SJCRH30 (cell line): ENCODE measurements at places on chromosomes 7 and 10.
A peak's percentile ranks its signal among the peaks of the same experiment; 100 is the strongest.

- no peak for DNase-seq
These were observed 56.4 kb upstream of the INSYN2A start for GRCh38 chr10:127252818-127253217.

GRCh38 chr7:29310625-29311024 is 116.0 kb downstream of the CHN2 start:
- DNase-seq: no peak

DNA sequence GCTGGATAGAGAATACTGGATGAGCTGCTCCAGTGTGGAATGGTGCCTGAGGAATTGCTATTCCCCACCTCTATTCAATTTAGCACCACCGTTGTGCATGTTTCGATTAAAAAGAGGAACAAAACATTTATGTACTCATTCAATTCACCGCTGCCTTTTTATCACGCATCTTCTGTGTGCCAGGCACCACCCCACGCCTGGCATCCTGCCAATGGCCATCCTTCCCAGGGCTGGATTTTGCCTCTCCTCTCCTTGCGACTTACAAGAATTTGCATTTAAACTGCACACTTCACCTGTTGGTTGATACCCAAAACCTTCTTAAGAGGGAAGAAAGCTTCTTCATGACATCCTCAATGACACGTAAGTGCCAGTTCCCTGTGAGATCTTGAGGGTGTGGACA is 110.2 kb upstream of the DPP6 start:
- DNase-seq: no peak

GRCh38 chr10:78299851-78300468 is 266.3 kb downstream of the RPS24 start:
- no peak for DNase-seq

DNA sequence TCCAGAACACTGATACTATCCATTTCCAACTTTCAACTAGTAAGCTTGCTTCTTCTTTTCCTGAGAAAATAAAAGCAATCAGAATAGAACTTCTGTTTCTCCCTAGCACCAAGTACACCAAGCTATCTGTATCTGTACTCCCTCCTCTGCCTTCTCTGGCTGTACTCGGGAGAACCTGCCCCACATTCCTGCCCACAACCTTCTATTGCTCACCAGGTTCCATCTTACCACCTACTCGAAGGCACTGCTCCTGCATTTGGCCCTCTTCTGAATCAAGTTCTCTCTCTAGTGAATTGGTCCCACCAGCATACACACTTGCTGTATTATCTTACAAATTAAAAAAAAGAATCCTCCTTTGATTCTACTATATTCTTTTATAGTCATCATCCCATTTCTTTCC is 169.6 kb upstream of the PTN start:
- DNase-seq: no peak

GRCh38 chr10:22682237-22683139 is 31.9 kb downstream of the PIP4K2A start:
- DNase-seq: no peak

DNA sequence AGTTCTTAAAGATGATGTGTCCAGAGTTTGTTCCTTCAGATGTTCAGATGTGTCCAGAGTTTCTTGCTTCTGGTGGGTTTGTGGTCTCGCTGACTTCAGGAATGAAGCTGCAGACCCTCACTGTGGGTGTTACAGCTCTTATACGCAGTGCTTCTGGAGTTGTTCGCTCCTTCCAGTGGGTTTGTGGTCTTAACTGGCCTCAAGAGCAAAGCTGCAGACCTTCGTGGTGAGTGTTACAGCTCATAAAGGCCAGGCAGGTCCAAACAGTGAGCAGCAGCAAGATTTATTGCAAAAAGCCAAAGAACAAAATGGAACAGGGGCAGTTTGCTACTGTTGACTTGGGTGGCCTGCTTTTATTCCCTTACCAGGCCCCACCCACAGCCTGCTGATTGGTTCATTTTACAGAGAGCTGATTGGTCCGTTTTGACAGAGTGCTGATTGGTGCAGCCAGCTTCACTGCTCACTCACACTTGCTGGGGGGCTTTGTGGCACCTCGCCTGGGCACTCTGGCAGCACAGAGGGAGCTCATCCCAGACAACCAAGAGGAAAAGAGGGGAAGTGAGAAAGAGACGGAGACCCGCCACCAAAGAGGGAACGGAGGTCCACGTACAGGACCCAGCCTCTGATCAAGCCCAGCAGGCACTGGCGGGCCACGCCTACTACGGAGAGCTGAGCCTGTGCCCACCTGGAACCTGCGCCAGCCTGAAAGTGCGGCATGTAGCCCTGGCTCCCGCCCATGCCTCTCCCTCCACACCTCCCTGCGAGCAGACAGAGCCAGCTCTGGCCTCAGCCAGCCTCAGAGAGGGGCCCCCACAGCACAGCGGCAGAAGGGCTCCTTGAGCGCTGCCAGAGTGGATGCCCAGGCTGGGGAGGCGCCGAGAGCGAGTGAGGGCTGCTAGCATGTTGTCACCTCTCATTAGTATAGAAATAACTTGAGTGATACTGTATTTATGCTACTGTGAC is 55.8 kb upstream of the SEMA3C start:
- no peak for DNase-seq

GRCh38 chr7:117012284-117012683 is 59.0 kb downstream of the ST7 start:
- DNase-seq: no peak

DNA sequence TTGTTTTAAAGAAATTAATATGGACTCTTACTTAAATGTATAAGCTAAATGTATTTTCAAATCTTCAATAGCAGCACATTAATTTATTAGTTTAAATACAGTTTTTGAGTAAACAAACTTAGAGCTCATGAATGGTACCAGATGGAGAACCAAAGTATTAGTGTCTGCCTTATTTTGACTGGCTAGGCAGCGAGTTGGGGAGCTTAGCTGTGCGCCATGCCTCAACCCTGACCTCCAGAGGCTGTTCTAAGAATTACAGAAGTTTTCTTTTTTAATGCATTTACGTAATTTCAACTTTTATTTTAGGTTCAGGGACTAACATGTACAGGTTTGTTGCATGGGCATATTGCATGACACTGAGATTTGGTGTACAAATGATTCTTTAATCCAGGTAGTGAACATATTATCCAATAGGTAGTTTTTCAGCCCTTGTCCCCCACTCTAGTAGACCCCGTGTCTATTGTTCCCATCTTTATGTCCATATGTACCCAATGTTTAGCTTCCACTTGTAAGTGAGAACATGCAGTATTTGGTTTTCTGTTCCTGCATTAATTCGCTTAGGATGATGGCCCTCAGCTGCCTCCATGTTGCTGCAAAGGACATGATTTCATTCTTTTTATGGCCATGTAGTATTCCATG is 166.8 kb downstream of the IQUB start:
- DNase-seq: peak; percentile 28

DNA sequence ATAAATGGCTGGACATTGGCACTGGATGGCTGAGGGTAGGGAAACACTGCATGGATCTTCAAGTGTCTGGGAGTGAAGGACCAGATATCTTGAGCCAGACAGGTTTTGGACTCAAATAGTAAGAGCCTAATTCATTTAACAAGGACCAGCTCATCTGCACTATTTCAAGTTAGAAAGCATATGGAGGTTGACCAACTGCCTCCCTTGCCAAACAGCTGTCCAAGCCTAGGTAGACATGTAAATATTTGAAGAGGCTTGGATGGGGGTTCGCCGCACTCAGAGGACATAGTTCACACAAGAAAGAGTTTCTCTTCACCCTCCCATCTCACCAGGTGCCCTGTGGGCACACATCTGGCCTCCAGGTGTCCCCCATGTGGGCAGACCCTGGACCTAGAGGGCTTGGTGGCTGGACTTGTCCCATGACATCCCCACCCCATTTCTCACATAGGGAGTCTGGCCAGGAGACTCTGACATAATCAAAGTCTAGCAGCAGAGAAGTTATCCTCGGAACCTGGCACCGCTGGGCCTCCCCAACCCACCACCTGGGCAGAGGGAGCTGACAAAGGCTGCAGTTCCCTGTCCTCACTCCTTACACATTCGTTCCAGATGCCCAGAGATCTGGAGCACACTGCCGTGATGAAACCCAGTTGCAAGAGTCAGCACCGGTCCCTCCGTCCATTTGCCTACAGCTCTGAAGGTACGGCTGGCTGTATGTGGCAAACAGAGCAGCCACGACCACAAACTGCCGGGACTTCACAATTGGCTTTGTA is 116.9 kb upstream of the GDF10 start:
- no peak for DNase-seq

DNA sequence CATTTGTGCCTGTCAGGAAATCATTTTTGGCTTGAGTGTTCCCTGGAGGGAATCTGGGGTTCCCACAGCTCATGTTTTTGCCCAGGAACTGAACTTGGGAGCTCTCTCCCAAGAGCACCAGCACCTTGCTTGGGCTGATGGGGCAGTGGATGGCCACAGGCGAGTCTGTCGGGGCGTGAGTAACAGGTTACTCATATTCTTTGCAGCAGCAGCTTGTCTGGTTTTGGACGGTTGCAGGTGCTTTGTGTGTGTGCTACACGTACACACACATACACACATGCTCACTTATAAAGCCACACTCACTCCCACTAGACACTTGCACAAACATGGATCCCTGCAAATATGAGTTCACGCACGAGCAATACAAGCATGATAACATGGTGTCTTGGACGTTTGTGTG is 2.9 kb upstream of the PALD1 start:
- no peak for DNase-seq

GRCh38 chr7:158276414-158277218 is 311.0 kb downstream of the PTPRN2 start:
- DNase-seq: no peak

DNA sequence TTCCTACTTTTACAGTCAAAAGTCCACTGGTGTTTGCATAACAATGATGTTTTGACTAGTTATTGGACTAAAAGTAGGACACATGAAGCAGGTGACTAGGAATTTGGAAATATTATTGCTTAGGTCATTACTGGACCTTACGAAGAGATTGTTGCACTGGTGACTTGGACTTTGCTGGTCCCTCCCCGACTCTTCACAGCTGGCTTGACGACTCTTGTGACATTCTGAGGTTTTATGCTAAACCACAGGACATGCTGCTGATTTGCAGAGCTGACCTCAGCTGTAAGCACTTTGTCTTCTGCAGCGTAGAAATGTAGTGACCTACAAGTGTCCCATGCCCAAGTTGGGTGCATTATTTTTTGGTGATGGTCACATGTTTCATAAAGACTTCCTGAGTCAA is 21.9 kb downstream of the PCBD1 start:
- DNase-seq: peak; percentile 44

DNA sequence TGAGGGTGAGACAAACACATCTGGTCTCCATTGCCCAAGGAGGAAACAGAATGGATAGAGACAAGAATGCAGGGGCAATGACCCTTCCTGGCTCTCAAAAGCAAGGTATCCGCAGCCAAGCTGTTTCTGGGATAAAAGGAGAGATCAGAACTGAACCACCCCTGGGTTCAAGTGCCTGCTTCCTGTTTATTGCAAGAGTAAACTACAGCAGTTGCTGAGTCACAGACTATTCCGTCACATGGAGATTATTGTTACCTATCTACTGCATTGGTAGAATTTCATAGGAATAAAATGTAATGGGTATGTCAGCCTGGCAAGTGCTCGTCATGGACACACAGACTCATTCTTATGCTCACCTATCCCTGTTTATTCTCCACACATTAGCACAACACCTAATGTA is 821.6 kb downstream of the GRID1 start:
- DNase-seq: no peak

DNA sequence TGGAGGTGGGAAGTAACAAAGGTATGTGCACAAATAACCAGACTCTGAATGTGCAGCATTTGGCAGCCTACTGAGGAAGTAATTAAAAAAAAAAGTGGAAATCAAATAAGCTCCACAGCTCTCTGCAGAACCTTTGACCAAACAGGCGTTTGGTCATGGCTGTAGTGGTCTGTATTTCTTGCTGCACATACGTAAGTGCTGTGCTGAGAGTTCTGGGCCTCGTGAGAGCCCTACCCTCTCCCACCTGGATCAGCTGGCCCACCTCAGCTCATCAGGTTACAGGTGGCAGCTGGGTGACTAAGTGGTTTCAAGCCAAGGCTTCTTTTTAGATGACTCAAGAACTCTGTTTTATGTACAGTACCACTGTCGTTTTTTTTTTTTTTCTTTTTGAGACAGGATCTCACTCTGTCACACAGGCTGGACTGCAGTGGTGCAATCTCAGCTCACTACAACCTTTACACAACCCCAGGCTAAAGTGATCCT is 178.2 kb upstream of the KLF6 start:
- DNase-seq: no peak

DNA sequence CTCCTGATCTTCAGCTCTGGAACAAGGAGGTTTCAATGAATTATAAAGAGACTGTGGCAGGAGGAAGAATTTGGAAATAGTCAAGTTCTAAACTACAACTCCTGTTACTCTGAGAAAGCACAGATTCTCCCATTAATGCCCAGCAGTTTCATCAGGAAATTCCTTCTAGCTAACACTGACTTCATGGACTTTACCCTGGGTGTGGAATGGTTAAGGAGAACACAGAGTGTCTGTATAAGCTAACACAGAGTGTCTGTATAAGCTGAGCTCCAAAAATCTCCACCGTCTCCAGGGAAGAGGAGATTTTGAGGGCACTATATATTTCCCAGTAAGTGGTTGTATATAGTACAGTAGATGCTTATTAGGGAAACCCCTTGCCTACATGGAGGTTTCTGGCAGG is 675.5 kb downstream of the XPNPEP1 start:
- no peak for DNase-seq

- DNase-seq: no peak
These were observed 123.2 kb downstream of the TACC2 start for GRCh38 chr10:122112021-122112616.

DNA sequence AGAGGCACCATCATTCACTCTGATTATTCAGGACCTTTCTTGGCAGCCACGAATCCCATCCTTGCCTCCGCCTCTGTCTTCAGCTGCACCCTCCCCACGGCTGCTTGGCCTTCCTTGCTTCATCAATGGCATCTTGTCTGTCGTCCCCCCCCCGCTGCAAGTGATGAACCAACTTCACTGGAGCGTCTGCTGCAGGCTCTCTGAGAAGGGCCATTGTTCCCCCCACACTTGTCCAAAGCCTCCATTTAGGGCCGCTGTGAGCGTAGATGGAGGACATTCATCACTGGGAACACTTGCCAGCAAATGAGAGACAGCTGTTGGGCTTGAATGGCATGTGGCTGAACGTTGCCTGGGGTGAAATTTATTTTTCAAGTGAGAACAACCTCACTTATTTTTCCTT is 20.1 kb downstream of the AFAP1L2 start:
- DNase-seq: no peak

DNA sequence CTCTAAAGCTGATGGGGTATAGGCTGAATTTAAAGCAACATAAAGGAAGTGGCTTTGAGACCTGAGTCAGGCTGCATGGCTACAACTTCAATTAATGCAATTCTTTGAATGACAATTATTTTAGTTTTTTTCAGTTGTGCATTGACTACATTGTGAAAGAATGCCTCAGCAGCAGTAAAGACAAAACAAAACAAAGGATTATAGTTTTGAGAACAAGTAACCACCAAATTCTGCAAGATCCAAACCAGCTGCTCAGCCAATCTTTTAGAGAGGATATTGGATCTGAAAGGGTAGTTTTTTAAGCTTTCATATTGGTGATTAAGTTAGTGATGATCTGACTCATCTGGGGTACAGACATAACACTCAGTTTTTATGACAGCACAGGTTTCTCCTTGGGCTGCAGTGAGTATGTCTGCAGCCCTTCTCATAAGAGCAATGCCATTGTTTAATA is 40.6 kb upstream of the ABCA13 start:
- DNase-seq: no peak
